ENCODE measurements at places on chromosomes 5 and 9. TPM values are rescaled to one million over a fixed set of nuclear protein-coding genes. Genes with fewer than 3 reads are reported as not detected.

The SHLD3 gene
- total RNA-seq: 2.0 TPM

The CCNO gene
- total RNA-seq: not detected

The EIF4E1B gene
- not detected for total RNA-seq

DNA sequence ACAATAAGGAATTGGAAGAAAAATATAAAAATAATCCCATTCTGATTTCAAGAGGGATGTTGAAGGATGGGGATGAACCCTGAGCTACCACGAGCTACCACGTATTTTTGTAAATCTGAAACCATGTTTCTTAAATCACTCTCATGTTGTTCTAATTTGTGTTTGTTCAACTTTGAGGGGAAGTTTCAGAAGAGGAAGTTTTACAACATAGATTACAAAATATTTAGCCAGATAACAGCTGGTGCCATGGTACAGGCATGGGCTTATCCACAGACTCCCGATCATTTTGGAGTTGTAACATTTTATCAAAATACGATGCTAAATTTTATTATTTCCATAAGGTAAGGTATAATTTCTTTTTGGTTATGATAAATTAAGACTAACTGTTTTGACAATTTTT lies 15.2 kb downstream of the CCDC125 start:
- DNase-seq: no peak

DNA sequence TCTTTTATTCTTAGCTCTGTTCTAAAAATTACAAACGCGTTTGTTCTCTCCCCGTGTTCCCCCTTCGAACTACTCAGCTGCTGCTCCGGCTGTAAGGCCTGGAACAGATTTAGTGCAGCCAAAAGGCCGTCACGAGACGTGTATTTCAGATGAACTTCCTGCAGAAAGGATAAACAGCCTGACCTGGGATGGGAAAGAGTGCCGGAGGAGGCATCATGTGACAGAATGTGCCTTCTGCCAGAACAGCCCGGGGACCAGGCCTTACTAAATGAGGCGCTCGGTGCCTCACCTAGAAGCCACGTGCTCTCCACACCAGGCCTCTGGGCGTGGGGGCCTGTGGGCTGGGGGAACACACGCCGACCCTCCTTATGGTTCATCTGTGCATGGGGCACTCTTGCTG lies 94.7 kb downstream of the PPARGC1B start:
- DNase-seq: peak; percentile 77

GRCh38 chr5:2482778-2483177 lies 268.7 kb downstream of the IRX2 start:
- DNase-seq: no peak

DNA sequence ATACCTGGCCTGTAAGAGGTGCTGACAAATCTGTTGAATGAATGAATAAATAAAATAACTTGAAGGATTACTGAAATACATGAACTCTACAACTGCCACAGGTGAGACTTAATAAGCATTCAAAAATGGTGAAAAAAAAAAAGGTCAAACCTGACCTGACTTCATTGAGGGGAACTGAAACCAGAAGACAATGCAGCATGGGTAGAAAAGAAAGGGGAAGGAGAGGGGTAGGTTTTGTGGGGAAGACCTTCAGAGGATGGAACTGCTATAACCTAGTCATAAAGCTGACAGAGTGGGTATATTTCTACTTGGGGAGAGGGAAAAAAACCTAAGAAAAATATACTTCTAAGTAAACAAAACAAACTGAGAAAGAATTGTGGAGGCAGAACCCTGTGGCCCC lies 56.6 kb downstream of the RASEF start:
- no peak for DNase-seq

GRCh38 chr5:138354926-138355378 lies 2.5 kb downstream of the KDM3B start:
- DNase-seq: peak; percentile 26

GRCh38 chr5:16616536-16617273 lies at the start of gene RETREG1:
TSS of gene RETREG1 (minus strand) at chr5:16616997. CDS start at chr5:16616971, 26 bp downstream.
- peak; percentile 77 for DNase-seq

DNA sequence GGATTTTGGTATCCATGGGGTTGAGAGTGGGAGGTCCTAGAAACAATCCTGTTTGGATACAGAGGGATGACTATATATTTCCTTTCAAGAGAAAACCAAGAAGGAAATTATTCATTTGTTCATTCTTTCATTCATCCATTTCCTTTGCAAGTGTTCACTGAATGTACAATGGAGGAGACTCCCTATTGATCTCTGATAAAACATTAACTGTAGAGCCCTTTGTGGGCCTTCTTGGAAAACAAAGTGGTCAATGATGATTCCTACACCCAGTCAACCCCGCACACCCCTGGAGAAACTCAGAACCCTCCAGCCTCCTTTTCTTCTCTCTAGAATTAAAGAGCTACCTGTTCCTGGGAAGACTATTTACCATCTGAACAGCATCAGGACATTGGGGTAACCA lies 247.3 kb downstream of the AUH start:
- no peak for DNase-seq

DNA sequence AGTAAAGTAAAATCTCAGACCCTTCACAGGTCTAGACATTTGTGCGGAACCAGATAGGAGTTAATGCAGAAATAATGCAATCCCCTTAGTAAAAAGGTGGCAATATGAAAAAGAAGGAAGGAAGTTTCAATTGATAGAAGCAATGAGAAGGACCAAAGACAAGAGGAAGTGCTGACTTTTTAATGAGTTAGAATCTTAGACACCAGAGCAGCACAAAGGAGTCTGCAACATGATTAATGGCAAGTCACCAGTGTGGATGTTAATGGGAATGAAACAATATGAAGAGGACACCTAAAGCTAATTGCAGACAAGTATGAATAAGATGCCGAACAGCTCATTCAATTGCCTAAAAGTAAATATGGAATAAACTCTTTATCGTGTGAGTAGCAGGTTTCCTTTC lies 50.9 kb downstream of the MEGF9 start:
- DNase-seq: no peak

DNA sequence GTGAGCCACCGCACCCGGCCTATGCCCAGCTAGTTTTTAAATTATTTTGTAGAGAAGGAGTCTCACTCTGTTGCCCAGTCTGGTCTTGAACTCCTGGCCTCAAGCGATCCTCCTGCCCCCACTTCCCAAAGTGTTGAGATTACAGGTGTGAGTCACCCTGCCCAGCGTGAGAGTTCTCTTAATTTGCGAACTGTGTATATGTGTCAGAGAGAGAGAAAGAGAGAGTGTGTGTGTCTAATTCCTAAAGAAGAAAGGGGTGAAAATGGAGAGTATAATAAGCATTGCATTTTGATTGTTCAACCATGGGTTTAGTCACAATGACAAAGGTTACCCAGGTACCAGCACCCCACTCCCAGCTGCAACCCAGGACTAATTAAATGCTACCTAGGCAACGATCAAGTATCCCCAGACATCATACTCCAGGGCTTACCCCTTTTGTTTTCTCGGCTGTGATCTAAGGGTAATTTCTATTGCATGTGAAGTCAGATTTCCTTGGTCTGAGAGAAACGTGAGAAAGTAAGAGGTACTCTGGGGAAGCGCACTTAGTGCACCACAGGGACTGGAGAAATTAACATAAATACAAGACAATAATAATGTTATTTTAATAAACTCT lies 16.6 kb downstream of the MAP1B start:
- no peak for DNase-seq

GRCh38 chr5:73129143-73129542 lies 8.8 kb downstream of the TMEM171 start:
- no peak for DNase-seq

GRCh38 chr5:22258139-22258538 lies 595.0 kb downstream of the CDH12 start:
- no peak for DNase-seq

DNA sequence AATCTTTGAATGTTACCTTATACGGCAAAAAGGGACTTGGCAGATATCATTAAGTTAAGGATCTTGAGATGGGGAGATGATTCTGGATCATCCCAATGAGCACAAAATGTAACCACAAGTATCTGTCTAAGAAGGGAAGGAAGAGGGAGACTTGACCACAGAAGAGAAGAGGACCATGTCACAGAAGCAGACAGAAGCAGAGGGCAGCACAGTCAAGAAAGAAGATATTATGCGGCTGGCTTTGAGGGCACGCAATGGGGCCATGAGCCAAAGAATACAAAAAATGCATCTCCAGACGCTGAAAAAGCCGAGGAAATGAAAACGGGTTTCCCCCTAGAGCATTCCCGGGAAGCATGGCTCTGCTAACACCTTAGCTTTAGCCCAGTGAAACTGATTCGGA lies 225.3 kb downstream of the NR2F1-AS1 start:
- no peak for DNase-seq

GRCh38 chr9:105291422-105291859 lies 47.0 kb downstream of the SLC44A1 start:
- no peak for DNase-seq
